ENCODE measurements at places on chromosomes 5 and 9.

DNA sequence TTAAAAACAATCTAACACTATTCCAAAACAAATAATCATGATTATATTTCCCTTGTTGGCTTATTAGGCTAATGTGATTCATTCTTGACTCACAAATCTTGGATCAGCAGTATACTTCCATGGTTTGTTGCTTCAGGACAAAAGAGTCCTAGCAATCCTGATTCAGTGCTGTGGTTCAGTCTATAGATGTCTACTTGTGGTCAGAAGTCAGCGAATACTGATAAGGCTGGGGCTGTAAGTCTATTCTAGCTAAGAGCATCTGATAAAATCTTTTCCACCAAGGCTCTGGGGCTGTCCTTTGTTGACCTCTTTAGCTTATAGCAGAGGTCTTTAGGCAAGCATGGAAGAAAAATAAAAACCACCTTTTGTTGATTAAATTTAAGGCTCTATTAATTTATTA, 4.4 kb upstream of the SMIM3 start:
- no peak for DNase-seq

GRCh38 chr5:124195411-124195810, 551.0 kb downstream of the ZNF608 start:
- no peak for DNase-seq

DNA sequence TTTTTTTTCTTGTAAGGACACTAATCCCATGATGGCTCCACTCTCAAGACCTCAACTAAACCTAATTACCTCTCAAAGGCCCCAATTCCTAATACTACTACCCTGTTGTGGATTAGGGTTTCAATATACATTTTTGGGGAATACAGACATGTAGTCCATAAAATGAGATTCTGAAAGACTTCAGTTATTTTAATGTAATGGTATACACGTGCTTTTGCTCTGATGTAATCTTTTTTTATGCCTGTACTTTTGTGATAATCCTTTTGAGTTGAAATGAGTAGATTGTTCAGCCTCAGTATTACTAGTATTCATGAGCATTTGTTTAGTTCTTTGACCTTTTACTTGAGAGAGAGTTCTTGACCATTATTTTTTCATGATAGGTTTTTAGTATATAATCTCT, 9.5 kb downstream of the CEP78 start:
- no peak for DNase-seq

DNA sequence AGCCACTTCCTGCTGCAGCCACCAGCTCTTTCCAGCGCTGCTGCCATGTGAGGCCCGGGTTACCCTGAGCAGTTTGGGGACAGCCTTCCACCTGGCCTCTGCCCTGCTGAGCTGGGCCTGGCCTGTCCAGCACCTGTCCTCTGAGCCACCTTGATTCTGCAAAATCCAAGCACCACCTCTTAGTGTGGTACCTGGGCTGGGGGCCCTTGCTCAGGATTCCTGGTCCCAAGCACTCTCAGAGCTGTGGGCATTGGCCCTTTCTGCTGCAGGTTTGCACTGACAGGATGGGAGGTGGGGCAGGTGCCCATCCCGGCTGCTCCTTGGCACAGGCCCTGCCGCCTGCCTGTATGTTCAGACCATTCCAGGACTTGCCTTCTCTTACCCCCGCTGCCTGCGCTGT, 309.2 kb upstream of the IRX4 start:
- DNase-seq = no peak

DNA sequence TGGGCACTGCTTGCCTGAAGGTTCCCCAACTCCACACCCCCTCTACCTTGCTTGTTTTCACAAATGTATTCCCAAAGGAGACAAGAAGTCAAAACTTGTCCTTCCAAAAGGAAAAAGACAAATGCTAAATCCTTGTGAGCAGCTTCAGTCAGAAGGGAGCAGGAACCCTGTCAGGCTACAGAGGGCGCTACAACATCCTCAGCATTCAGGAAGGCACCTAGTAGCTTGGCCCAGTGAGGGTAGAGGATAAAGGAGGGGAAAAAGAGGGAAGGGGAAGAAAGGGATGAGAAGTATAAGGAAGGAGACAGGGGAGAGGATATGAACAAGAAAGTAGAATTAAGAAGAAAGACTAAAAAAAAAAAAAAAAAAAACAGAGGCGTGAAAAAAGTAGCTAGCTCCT, 97.5 kb downstream of the MLLT3 start:
- DNase-seq = no peak

DNA sequence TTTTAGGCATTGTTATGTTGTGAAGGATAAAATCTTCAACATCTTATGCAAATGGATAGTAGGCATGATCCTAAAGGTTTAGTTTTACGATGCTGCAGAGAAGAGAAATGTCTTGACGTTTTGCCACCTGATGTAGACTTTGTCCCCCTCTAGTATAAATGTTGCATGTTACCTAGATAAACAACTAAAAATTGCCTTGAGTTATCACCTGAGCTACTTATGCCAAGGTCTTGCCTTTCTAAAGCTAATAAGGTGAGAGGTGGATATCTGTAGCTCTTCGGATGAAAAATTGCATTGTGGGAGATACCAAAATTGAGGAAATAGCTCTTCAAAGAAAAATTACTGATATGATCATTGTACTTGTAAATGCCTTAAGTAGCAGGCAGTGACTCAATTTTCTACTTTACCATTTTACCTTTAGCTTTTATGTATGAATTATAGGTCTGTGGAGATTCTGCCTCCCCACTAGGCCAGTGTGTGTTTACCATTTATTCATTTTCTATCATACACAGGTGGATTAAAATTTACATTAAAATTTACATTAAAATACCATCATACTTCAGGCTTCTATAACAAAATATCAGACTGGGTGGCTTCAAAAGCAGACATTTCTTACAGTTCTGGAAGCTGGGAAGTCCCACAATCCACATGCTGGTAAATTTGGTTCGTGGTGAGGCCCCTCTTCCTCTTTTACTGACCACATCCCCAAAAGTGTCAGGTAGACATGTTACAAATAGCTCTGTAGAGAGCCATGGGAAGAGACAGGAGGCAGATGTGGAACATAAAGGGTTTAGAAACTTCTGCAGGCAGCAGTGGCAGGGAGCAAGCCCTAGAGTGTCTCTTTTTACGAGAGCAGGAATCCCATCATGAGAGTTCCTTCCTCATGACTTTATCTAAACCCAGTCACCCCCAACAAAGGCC, 100.7 kb upstream of the ERBIN start:
- no peak for DNase-seq

- no peak for DNase-seq
Observed at GRCh38 chr9:131405858-131406537, 12.1 kb downstream of the PRRC2B start.

All from activated CD4-positive, alpha-beta T cell treated with anti-CD3 and anti-CD28 coated beads, Interleukin-2, amount 50 U/mL, for 16 hours (primary cell).